ENCODE measurements at places on chromosomes 6 and 20. TPM values are rescaled to one million over a fixed set of nuclear protein-coding genes. Genes with fewer than 3 reads are reported as not detected.

BTN1A1 gene
- total RNA-seq = not detected

HUS1B gene
- 0.55 TPM for total RNA-seq

ESR1 gene
- total RNA-seq = 0.49 TPM

FOXP4 gene
- total RNA-seq = 3.4 TPM

KIFC1 gene
- 14.0 TPM for total RNA-seq

PIGT gene
- 55.9 TPM for total RNA-seq

MEP1A gene
- total RNA-seq = 0.11 TPM

TNF gene
- 4.5 TPM for total RNA-seq

HIVEP2 gene
- 8.8 TPM for total RNA-seq

C20orf202 gene
- total RNA-seq = not detected

HLA-DQA1 gene
- total RNA-seq = not detected

HS3ST5 gene
- not detected for total RNA-seq

SLC22A7 gene
- not detected for total RNA-seq

RNF39 gene
- 7.2 TPM for total RNA-seq

HLA-DOA gene
- 0.11 TPM for total RNA-seq

SMOC2 gene
- total RNA-seq = not detected

SLC22A1 gene
- total RNA-seq = not detected

ECT2L gene
- not detected for total RNA-seq

BHLHE23 gene
- total RNA-seq = not detected

NNAT gene
- 0.30 TPM for total RNA-seq

FBXO5 gene
- 6.9 TPM for total RNA-seq

MRPL14 gene
- total RNA-seq = 133 TPM

SGK2 gene
- not detected for total RNA-seq

UCKL1 gene
- total RNA-seq = 21.4 TPM

CRISP3 gene
- total RNA-seq = not detected

MOXD1 gene
- total RNA-seq = 3.4 TPM

FAXC gene
- total RNA-seq = 1.4 TPM

GHRH gene
- not detected for total RNA-seq

KCNK17 gene
- total RNA-seq = not detected

SMLR1 gene
- not detected for total RNA-seq

VNN1 gene
- 0.46 TPM for total RNA-seq

DNAH8 gene
- not detected for total RNA-seq

TRDN gene
- not detected for total RNA-seq

SLC25A27 gene
- total RNA-seq = 4.4 TPM

YWHAB gene
- total RNA-seq = 146 TPM

LRRN4 gene
- 0.84 TPM for total RNA-seq
